ENCODE measurements at places on chromosomes 11 and 22.

- no peak for DNase-seq
These were observed 380.6 kb downstream of the CADM1 start for GRCh38 chr11:115123641-115124040.

DNA sequence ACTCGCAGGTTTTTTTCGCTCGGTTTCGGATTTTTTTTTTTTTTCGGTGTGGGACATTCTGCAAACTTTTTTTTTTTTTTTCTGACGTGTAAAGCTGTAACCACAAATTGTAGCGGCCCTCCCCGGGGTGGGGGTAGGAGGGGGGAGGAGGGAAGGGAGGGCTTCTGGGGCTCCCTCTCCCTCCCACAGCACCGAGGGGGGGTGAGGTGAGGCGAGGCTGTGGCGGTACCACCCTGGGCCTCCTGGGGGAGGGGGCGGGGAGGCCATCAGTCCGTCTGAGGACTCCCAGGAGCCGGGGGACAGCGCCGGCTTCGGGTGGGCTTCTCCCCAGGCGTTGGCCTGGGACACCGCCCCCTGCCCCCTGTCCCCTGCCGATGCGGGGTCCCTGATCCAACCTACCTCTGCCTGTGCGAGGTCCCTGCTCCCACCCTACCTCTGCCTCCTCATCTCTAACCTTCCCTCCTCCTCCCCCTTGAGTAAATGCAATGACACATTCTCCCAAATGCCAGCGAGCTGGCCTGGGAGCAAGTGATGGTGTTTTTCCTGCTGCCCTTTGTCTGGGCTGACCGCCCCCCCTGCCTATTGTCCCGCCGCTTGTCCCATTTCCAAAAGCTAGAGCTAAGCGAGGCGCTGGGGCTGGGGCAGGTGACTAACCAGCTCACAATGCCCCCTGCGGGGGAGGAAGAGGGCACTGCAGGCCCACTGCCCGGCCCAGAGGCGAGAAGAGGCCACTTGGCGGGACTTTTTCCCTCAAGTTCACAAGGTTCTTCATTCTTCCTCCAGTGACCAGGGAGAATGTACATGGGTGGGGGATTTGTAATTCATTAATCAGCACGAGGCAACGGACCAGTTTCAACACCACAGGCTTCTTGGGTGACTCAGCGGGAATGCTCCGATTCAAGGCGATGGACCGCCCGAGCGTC lies 511 bp upstream of the CLCF1 start:
- no peak for DNase-seq

DNA sequence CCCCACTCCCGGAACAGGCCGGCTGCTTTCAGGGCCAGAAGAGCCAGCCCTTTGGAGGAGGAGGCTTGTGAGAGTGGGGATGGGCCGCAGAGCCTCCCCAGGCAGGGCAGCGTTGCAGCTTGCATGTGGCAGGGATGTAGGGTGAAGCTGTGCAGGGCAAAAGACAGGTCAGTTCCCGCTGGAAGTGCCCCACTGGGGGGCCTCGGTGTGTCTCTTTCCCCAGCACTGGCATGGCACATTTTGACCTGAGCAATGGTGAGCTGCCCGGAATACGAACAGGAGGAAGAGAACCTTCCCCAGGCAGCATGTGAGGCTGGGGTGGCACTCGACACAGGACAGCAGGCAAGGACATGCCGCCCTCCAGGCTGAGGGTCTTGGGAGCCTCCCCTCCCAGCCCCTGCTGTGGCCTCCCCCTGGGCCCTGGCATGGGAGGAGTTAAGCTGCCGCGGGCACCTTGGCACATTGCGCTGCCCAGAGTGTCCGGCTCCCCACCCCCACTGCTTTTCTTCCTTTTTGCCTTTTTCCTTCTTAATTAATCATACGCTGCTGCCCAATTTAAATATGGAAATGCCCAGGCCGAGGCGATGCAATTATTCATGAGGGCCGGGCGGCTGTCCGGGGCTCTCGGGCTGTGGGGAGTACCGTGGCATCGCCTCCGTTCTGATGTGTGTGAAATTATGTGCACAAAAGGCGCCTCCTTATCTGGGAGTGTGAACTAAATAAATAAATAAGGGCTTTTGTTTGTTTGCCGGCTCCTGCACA lies 76.0 kb upstream of the WNT7B start:
- DNase-seq = no peak

DNA sequence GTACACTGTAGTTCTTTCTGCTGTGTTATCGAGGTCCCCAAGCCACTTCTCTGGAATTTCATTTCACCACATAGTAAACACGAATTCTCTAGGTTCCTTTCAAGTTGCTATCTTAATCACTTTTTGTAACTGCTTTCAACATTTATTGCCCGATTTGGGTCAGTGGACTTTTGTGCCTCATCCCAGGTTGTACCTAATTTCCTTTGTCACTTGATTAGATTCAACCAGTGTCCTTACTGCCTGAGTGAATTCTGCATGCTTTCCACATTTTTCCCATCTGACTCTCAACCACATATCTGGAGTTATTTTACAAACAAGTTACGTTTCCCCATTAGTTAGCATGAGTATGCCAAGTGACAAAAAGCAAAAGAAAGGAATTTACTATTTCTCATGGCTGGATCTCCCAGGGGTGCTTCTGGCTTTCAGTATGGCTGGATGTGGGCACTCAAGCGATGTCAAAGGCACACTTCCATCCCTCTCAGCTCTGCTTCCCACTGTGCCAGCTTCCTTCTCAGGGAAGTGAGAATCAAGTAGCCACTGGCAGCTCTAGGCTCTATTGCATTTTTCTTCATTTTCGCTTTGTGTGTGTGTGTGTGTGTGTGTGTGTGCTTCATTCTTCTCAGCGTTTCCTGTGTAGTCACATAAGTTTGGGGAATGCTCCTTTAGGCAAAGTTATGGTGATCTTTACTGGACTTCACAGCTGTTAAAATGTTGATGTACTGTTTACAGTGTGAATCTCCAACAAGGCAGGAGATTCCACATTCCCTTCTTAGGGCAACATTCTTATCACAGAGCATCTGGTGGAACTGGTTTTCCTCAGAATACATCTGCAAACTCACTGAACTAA lies 128.9 kb downstream of the DBX1 start:
- no peak for DNase-seq

GRCh38 chr11:117097014-117097388 lies 1.2 kb downstream of the SIK3 start:
- no peak for DNase-seq

DNA sequence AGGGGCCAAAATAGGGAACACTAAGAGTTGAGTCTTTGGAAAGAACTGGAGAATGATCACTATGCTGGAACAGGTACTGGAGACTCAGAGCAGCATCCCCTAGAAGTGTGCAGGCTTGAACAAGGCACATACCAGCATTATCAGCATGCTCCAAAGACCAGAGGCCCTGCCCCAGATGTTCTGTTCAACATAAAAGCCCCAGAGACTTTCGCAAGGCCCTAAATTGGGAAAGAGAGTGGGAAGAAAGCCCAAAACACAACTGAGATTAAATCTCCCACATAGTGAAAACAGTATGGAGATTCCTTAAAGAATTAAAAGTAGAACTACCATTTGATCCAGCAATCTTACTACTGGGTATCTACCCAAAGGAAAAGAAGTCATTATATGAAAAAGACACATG lies 9.4 kb downstream of the CNGA4 start:
- no peak for DNase-seq

DNA sequence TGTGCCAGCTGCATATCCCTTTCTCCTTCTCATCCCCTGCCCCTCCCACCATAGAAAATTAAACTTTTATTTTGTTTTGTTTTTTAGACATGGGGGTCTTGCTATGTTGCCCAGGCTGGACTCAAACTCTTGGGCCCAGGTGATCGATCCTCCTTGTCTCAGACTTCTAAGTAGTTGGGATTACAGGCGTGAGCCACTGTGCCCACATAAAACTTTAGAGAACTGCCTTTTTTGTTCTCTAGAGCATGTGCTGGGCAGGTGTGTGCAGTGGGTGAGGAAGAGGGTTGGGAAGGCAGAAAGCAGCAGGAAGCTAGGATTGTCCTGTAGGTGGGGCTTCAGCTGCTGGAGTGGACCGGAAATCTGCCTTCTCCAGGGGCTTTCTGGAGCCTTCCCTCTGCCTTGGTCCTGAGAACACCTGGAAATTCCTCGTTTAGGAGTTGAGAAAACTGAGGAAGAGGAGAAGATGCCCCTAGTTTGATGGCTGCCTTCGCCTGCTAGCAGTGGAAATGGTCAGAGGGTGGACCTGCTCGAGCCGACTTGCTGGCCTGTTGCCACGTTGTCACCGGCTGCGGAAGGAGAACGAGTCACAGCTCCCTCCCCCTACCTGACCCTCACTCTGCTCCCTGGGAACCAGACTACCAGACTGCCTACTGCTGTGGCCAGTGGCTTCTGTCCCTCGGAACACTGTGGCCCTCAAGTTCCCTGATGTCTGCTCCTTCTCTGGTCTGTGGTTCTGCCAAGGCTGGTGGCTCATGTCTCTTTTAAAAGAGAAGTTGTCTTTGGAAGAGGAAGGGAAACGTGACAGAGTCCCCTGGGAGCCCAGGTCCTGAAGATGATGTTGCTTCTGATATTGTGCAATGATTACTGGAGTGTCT lies 4.0 kb downstream of the ST14 start:
- DNase-seq = no peak
